Airway epithelial cell (primary cell): ENCODE measurements at places on chromosomes 2 and 18. TPM values are rescaled to one million over a fixed set of nuclear protein-coding genes. Genes with fewer than 3 reads are reported as not detected.

The C1QL2 gene
- not detected in 2 replicates for total RNA-seq

The GRB14 gene
- 0.98 and 2.7 TPM in 2 replicates for total RNA-seq

The TBC1D8 gene
- 24.7 and 28.7 TPM in 2 replicates for total RNA-seq

The LIMS2 gene
- total RNA-seq = not detected in 2 replicates

The GALNT3 gene
- total RNA-seq = 46.2 and 56.4 TPM in 2 replicates

The ADRA2B gene
- 0.09 TPM in 1 of 2 replicates, not detected in the other for total RNA-seq

The SLC19A3 gene
- 0.23 and 0.42 TPM in 2 replicates for total RNA-seq

The INHBB gene
- total RNA-seq = 0.28 TPM in 1 of 2 replicates, not detected in the other

The OXER1 gene
- total RNA-seq = not detected in 2 replicates

The ASTL gene
- 0.21 TPM in 1 of 2 replicates, not detected in the other for total RNA-seq

The NPPC gene
- total RNA-seq = not detected in 2 replicates

The SLC16A14 gene
- 2.4 and 3.7 TPM in 2 replicates for total RNA-seq

The MC4R gene
- total RNA-seq = not detected in 2 replicates

The PLCL1 gene
- total RNA-seq = not detected in 2 replicates

The FSHR gene
- total RNA-seq = not detected in 2 replicates

The ERFE gene
- total RNA-seq = 0.56 and 2.0 TPM in 2 replicates

The POTEE gene
- total RNA-seq = not detected in 2 replicates

The DSG4 gene
- total RNA-seq = 0.05 and 0.07 TPM in 2 replicates

The SP140L gene
- total RNA-seq = 2.7 and 6.0 TPM in 2 replicates

The LRATD1 gene
- total RNA-seq = 44.7 and 62.1 TPM in 2 replicates

The REL gene
- 5.8 and 8.3 TPM in 2 replicates for total RNA-seq

The RPRM gene
- not detected in 2 replicates for total RNA-seq

The LRRTM4 gene
- total RNA-seq = not detected in 2 replicates

The LAMA3 gene
- total RNA-seq = 362 and 462 TPM in 2 replicates

The CCBE1 gene
- total RNA-seq = 0.85 and 3.0 TPM in 2 replicates

The SERPINB12 gene
- 0.28 TPM in 1 of 2 replicates, not detected in the other for total RNA-seq

The DLX1 gene
- total RNA-seq = not detected in 2 replicates

The TNFRSF11A gene
- 3.5 and 4.0 TPM in 2 replicates for total RNA-seq

The TEKT4 gene
- total RNA-seq = not detected in 2 replicates

The VWC2L gene
- not detected in 2 replicates for total RNA-seq

The VSNL1 gene
- total RNA-seq = 21.7 and 23.7 TPM in 2 replicates

The PRPF40A gene
- total RNA-seq = 116 and 119 TPM in 2 replicates

The PXDN gene
- 57.2 and 85.1 TPM in 2 replicates for total RNA-seq

The ACKR3 gene
- total RNA-seq = 23.9 and 32.2 TPM in 2 replicates

The TTL gene
- total RNA-seq = 15.3 and 24.7 TPM in 2 replicates

The LIPG gene
- 37.8 and 40.8 TPM in 2 replicates for total RNA-seq
